Activated CD4-positive, alpha-beta T cell treated with anti-CD3 and anti-CD28 coated beads, Interleukin-2, Interleukin-6, amounts not matched to agents 100 ng/mL and 50 ng/mL, durations not matched to agents 16 hours and 8 hours (primary cell): ENCODE measurements at places on chromosomes 7 and 10.

GRCh38 chr10:129793479-129793878 lies 170.6 kb downstream of the EBF3 start:
- DNase-seq, result no peak

GRCh38 chr7:117116211-117116610 lies 162.9 kb downstream of the ST7 start:
- DNase-seq, result no peak

- DNase-seq, result no peak
Observed at GRCh38 chr10:27526242-27526641, 22.1 kb downstream of the RAB18 start.

DNA sequence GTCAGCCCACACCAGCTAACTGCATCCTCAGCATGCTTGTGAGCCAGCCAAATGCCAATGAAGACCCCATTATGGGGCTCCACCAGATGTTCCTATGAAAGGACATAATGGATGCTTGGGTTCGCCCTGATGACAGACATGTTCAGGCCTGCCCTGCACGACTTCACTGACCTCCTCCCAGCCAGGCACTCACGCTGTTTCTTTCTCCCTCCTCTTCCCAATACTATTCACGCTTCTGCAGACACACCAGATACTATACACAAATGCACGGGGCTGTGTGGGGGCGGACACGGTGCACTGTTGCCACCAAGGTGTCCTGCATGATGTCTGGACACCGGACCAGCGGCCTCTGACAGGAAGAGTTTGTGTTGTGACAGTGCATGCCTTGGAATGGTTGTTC lies 284.2 kb downstream of the PRPF18 start:
- no peak for DNase-seq

DNA sequence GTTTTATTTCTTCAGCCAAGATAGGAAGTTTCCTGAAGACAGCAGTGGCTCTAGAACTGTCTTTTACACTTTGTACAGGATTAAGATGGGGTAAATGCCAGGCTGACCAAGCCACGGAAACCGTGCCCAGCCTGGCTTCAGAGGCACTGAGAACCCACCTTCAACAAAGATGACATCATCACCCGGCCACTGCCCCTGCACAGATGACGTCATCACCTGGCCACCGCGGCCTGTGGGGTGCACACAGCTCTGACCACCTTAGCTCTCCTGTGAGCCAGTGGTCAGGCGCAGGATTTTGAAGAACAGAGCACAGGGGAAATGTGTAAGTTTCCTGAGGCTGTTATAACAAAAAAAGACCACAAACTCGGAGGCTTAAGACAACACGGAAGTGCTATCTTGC lies 486.4 kb upstream of the MKI67 start:
- DNase-seq, result no peak

- DNase-seq, result peak; percentile 5
Observed at GRCh38 chr7:30224511-30225062, 59.8 kb upstream of the ZNRF2 start.

DNA sequence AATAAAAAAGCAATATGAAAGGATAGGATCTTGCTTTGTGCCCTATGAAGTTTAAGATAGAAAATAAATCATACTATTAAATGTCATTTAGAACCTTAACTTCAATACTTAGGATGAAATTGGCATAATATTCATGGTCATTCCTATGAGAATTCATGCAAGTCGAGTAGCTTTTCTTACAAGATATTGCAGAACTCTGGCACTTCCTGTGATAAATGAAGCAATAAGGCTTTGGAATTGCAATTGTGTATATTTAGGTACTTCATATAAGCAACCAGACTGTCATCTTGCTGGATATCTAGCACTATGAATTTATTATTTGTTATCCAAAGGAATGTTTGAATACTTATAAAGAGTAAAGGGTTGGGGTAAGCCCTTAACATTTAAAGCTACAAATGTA lies 116.5 kb downstream of the ZNF438 start:
- no peak for DNase-seq

GRCh38 chr10:127024685-127025435 lies 119.6 kb downstream of the DOCK1 start:
- DNase-seq, result no peak

GRCh38 chr7:47967708-47968107 lies 11.7 kb downstream of the HUS1 start:
- DNase-seq, result no peak

- no peak for DNase-seq
Observed at GRCh38 chr7:6647080-6647479, 10.0 kb downstream of the ZNF316 start.

DNA sequence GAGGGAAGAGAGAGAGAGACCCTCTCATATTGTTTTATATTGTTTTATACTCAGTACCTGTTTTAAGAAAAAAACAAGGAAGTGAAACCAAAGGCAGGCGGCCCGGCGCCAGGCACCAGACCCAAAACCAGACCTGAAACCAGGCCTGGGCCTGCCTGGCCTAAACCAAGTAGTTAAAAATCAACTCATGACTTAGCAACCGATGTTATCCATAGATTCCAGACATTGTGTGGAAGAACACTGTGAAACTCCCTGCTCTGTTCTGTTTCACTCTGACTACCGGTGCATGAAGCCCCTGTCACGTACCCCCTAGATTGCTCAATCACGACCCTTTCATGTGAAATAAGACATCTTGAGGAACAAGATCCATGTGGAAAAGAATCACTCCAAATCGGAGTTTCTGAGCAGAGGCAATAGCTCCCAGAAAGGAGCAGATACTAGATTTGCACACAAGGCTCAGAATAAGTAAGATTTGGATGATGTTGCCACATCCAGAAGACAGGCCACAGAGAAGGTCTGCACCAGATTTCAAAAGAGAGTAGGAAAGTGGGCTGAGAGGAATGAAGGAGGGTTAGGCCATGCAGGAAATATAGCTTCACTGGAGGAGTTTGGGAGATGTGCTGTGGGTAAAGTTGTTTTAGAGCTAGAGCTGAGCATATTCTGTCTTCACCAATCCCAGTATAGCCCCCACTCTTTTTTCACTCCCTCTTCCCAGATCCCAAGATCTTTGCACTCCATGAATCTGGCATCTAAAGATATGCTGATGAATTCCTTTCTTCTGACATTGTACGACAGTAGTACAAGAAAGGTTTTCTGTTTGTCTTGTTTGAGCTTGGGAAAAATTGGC lies 8.8 kb upstream of the ZNF248 start:
- DNase-seq, result no peak

DNA sequence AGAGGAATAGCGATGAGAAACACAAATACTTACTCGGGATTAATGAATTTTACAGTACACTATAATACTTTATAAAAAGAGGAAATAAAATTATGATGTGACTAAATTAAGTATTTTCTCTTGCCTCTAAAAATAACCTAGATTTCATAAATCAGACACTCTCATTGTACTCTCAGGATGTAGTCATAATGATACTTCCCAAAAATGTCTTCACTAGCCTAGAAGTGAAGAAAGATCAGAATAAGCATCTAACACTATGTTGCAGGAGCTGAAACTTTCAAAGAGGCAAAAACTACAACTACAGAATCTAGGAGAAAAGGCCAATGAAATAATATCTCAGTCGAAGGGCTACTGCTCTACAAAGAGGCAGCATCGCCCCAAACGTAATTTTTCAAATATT lies 49.4 kb downstream of the DNAJC1 start:
- peak; percentile 1 for DNase-seq

DNA sequence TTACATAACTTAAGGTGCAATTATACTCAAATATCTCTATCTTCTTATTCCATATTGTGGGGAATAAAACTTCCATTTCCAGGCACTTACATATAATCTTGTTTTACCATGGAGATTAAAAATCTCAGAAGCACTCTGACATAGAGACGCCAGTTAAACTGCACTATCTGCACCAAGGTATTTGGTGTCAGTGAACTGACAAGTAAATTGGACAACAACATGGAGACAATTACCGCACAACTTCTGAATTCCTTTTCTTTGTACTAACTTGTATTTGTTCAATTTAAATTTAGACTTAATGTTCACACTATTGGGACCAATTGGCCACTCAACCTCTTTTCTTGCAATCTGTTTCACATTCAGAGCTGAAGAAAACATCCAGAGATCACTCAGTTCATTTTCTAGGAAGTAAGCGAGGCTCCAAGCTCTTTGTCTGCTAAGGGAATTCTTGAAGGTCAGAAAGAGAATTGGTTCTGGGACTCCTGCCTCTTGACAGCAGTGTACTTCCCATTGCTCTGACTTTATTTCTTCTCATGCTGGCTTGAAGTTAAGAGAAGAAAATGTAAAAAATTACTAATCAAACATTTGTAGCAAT lies 184.7 kb downstream of the CHCHD3 start:
- DNase-seq, result no peak

- no peak for DNase-seq
Observed at GRCh38 chr7:73997056-73997455, 30.9 kb upstream of the ELN start.

DNA sequence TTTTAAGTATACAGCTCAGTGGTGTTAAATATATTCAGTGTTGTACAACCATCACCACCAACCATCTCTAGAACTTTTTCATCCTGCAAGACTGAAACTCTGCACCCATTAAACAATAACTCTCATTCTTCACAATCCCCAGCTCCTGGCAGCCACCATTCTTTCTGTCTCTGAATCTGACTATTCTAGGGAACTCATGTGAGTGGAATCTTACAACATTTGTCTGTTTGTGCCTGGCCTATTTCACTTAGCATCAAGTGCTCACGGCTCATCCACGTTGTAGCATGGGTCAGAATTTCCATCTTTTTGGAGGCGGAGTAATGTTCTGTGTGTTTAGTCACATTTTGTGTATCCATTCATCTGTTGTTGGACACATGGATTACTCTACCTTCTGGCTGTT lies 40.8 kb upstream of the PFKFB3 start:
- no peak for DNase-seq

GRCh38 chr7:159227433-159227832 lies 82.8 kb upstream of the VIPR2 start:
- no peak for DNase-seq

DNA sequence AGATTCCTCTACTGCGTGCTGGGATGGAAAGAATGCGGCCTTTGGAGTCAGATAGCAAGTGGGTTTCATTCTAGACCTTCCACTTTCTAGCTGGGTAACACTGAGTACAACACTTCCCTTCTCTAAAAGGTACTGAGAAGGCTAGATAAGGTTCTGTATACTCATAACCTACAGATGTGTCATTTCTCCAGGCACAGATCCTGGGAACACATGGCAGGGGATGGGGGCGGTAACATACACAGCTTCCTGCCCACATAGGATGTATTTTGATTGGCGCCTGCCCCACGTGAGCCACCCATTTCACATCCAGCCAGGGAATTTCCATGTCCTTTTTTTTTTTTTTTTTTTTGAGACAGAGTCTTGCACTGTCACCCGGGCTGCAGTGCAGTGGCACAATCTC lies 31.8 kb downstream of the KLRG2 start:
- no peak for DNase-seq

- DNase-seq, result no peak
Observed at GRCh38 chr7:155543011-155543876, 3.1 kb downstream of the CNPY1 start.

DNA sequence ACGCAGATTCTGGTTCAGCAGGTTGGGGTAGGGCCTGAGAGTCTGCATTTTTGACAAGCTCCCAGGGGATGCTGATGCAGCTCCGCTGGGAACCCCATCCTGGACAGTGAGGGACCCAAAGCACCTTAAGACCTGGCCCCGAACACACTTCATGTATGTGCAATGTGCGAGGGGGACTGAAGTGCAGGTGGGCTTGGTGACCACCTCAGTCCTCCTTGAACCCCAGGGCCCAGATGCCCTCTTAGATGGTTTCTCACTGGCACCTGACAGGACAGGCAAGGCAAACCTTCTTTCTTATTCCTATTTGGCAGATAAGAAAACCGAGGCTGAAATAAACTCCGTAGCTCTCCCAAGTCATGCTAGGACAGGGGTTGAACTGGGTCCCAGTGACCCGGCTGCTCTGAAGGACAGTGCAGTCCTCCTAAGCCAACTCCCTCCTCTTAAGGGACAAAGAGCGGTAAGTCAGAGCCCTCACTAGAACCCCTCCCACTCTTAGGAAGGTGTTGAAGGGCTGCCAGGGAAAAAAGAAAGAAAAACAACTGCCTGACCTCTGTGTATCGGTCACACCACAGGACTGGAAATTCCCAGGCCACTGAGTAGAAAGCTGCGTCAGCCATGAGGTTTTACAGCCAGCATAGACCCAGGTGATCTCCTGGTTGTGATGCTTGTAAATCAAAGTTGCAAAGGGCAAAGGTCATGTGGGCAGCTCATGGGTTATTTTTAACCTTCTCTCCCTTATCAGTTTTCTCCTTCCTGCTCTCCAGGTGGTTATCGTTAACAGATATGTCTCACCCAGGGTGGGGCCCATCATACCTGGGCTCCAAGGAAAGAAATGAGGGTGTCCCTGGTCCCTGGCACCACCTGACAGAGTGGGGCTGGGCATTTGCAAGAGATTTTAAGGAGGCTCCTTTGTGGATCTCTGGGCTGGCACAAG lies 90.9 kb upstream of the SMNDC1 start:
- peak; percentile 76 for DNase-seq

GRCh38 chr10:94274142-94274787 lies 88.5 kb downstream of the NOC3L start:
- DNase-seq, result no peak
